ENCODE measurements at places on chromosomes 2 and 18. TPM values are rescaled to one million over a fixed set of nuclear protein-coding genes. Genes with fewer than 3 reads are reported as not detected.

The PDIA6 gene
- 279 TPM for polyA plus RNA-seq

DNA sequence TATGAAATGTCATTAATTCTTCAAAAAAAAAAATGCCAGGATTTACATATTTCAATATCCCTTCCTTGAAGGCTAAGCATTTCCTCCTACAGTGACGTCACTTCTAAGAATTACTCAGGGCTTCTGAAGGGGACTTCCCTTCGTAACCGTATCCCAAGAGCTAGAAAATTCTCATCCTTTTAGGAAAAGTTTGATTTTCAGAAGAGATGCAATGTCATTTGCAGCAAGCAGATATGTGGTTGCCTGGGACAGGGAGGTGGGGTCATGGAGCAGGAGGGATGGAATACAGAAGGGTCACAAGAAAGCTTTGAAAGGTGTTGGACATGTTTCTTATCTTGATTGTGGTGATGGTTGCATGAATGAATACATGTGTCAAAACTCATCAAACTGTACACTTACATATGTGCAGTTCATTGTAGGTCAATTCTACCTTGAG lies 97.0 kb upstream of the ATL2 start:
- no peak for DNase-seq

DNA sequence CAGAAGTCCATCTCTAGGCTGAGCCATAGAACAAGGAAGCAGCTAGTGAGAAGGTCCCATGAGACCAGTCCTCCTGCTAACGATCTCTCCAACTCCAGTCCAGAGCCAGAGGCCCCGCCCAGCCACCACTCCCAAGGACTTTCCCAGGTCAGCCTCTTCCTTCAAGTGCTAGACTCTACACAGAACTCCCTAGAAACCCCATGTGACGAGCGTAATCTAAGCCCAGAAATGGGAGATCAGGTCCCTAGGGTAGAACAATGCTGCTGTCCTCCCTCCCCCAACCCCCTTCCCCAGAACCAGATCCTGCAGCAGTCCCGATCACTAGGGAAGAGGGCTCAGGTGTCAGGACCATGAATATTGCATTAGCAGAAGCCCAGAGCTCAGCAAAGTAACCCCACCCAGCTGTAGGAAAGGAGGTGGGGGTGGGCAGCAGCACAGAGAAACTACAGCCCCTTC lies 6.9 kb downstream of the DCTN1 start:
- no peak for DNase-seq

The CXCR2 gene
- polyA plus RNA-seq: 0.34 TPM

DNA sequence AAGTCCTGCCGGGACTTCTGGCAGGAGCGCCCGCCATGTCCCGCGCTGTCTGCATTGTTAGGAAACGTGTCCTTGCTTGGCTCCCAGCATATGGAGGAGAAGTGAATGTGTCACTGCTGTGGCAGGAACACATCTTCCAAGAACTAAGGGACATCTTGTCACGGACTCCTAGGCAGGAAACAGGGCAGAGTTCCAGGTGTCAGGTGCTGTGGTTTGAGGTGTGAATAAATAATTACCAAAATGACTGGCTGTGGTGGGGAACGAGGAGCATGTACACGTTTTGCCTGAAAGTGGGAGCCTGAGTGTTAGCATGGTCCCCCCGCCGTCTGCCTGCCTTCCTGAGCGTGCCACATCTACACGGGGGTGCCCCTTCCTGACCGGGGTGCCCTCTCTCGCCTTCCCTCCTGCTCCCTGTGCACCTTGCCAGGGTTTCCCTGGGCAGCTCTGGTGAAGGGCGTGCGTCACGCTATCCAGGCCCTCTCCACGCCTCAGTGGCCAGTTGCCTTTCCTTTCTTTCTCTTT lies 237.5 kb downstream of the LDLRAD4 start:
- no peak for DNase-seq

- DNase-seq: peak; percentile 13
Measured at GRCh38 chr2:181656450-181657291, at the start of gene CERKL. CERKL (minus strand) TSS chr2:181657105; CDS start chr2:181657006, 99 bp downstream.

The FSHR gene
- not detected for polyA plus RNA-seq

DNA sequence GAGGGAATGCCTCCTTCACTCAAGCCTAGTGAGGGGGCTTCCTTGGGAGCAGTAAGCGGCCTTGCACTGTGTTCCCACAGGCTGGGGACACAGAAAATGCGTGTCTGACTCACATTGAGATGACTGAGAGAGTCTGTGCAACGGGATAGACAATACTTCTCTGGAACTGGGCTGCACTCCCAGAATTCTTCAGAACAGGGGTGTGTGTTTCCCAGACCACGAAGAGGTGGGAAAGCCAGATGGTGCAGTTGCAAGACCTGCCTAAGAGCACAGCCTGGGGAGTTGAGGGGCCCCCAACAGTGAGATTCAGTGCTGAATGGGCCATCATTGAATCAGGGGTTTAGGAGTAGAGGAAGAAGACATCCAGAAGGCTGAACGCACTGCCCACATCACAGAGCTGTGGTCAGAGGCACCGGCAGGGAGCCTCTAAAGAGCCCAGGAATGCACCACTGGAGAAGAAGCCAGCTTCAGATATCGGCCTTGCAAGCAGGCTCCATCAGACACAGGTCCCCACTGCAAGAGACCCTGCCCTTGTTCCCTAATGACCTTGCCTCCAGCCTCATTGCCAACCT lies 36.6 kb upstream of the MRPL19 start:
- DNase-seq: no peak
